ENCODE measurements at places on chromosomes 16 and 17.

GRCh38 chr16:81695321-81696165 lies 83.5 kb upstream of the PLCG2 start:
- DNase-seq, result no peak

GRCh38 chr17:49928837-49929475 lies 40.0 kb upstream of the DLX4 start:
- no peak for DNase-seq

- peak; percentile 78 for DNase-seq
Observed at GRCh38 chr16:27326738-27327585, 13.2 kb downstream of the IL4R start.

DNA sequence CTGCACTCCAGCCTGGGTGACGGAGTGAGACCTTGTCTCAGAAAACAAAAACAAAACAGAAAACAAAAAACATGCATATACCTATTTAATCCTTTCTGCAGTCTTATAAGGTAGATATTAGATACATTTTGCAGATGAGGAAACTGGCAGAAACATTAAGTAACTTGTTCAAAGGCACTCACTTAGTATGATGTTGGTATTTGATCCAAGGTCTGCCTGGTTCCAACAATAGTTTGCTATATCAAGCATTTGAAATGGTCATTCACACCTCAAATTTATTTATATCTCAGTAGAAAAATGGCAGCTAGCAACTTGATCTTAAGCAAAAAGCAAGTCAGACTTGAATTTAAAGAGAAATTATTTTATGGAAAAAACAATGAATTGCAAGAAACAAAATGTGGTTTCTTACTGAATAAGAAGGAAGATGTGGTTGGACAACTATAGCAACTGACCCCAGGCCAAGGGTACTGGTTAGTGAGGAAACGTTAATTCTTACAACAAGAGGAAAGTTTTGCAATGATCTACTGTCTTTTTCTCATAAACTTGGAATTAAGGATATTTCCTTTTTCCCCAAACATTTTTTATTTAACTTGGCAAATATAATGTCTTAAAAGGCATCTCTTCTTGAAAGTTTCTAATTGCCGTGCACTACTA lies 19.7 kb downstream of the DHRS7B start:
- no peak for DNase-seq

- DNase-seq, result no peak
Observed at GRCh38 chr16:73069581-73070262, 21.8 kb upstream of the ZFHX3 start.

DNA sequence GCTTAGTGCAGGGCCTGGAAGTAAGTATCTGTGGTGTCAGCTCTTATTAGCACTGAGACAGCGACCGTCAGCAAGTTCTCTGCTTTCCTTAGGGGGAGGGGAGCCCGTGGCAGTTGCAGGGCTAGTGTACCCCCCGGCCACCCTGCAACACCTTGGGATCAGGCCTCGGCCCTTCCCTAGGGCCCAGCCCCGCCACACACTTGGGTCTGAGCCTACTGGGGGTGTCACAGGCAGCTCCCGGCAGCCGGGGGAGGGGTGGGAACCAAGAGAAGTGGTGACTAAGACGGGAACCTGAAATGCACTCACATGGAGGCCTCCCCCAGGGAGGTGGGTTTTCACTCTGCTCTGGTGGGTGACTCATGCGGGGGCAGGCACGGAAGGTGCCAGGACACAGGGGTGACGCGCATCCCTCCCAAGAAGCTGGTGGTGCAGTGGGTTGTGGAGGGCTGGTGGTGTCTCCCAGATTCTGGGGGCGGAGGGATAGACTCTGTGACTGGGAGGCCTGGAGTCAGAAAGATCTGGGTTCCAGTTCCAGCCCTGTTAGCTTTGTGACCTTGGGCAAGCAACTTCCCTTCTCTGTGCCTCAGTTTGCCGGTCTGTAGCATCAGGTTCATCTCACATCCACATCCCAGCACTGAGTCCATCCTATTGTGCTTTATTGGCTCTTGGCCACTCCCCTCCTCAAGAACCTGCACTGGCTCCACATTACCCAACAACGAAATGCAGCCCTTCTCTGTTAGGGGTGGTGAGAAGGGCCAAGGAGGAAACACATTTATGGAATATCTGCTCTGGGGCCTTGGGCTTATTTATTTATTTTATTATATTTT lies 44.5 kb downstream of the LAT start:
- peak; percentile 81 for DNase-seq

DNA sequence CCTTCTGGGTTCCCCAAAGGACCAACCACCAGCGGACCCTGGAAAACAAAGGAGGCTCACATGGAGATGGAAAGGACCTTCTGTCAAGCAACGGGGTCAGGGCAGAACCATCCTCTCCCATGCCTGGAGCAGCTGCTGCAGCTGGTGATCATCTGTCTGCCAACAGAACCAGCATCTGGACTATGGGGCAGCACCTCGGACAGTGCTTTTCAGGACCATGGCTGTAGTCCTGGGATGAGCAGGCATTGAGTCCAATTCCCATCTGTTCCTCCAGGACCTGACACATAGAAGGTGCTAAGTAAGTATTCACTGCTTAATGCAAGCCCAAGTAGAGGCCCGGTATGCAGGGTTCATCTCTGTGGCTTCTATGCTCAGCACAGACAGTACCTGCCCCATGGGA lies 304.7 kb downstream of the XYLT1 start:
- no peak for DNase-seq

GRCh38 chr16:65763640-65764305 lies 602.7 kb upstream of the CDH5 start:
- DNase-seq, result no peak

- DNase-seq, result no peak
Observed at GRCh38 chr16:21218153-21218552, 6.8 kb upstream of the ZP2 start.

DNA sequence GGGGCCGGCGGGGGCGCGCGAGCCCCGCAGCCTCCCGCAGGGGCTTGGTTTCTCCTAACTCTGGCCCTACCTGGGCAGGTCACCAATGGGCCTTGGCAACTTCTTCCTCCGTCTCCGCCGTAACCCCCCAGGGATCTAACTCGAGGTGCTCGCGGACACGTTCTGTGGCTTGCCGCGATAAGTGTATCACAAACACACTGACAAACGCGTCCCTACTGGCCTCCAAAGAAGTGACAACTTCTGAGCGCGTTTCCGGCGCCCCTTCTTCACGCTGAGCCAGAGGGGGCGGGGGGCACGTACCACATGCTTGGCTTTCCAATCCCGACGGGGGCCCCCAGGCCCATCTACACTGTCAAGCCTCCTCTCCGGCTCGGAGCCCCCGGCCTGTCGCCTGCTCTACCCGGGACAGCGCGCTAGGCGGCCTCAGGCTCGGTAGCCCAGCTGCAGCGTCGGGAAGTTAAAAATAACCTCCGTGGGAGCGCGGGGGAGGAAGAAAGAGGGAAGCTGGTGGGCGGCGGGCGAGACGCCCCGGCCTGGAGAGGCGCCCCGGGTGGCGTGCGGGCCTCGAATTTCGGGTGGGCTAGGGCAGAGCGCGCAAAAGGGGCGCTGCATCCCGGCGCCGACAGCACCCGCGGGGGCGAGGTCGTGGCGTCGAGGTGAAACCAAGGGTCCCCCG lies 725 bp upstream of the SPHK1 start:
- DNase-seq, result no peak

GRCh38 chr16:49419006-49419405 lies 45.4 kb downstream of the C16orf78 start:
- DNase-seq, result no peak

DNA sequence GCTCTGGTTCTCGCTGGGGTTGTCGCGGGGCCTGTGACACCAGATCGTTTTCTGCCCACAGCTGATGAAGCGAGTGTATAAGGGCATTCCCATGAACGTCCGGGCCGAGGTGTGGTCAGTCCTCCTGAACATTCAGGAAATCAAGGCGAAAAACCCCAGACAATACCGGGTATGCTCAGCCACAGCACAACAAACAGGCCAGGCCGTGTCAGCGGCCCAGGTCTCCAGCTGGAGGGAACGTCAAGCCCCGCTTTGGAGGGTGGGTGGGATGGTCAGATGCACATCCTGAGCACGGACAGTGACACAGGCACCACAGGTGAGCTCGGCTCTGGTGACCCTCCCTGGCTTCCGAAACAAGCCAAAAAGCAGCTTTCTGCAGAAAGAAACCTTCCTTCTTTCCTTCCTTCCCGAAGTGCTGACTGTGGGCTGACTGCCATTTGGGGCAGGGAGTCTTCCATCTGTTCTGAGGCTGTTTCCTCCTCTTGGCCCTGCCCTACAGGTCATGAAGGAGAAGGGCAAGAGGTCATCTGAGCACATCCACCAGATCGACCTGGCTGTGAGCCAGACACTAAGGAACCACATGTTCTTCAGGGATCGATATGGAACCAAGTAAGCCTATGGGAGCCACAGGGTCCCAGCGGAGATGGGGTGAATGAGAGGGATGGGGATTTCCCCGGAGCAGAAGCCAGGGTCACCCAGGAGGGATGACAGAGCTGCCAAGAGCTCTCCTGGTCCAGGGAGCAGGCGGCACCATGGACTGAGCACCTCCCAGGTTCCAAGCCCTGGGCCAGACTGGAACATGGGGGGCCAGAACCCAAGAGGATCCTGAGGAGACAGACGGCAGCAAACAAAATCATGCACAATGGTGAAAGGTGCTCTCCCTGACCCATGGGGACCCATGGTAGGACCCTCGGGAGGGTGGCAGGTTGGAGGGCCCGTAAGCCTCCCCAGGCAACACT lies 79.4 kb downstream of the GOSR1 start:
- DNase-seq, result no peak

DNA sequence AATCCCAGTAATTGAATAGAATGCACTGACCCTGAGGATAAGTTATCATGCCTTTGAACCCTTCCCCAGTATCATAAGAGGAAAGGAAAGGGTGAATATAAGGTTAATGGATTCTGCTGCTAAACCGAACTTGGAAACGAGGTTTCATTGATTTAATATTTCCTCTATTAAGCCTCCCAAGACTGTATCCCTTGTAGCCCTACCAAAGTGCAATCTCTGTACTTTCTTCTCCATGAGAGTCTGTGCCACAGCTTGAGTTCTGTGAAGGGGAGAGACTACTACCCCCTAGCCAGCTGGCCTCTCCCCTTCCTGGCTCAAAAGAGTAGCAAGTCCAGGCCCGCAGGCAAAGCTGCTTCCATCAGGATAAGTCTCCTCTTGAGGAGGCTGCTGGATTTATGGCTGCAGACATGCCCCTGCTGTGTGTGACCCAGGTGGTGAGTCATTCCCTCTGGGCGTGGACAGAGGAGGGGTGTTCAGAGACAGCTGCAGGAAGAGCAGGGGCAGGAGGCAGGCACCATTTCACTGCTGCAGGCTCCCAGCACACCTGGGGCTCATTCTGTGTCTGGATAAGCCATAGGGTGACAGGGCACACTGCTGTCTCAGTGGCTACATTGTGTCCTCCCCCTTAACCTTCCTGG lies 58.4 kb downstream of the TOM1L2 start:
- peak; percentile 73 for DNase-seq

DNA sequence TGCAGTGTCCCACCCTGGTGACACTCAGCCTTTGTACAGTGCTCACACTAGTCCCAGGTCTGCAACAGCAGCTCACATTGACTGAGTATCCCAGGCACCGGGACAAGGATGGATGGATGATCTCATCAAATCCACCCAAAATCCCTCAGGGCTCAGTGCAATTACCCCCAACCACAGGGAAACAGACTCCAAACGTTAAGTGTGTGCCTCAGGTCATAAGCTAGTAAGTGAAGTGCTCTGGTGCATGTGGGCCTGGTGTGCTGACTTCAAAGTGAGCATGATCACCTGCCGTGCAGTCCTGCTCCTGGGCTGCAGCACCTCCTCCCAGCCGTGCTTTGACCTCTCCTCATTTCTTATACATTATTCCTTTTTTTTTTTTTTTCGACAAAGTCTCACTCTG lies 31.2 kb upstream of the CD300E start:
- DNase-seq, result no peak

DNA sequence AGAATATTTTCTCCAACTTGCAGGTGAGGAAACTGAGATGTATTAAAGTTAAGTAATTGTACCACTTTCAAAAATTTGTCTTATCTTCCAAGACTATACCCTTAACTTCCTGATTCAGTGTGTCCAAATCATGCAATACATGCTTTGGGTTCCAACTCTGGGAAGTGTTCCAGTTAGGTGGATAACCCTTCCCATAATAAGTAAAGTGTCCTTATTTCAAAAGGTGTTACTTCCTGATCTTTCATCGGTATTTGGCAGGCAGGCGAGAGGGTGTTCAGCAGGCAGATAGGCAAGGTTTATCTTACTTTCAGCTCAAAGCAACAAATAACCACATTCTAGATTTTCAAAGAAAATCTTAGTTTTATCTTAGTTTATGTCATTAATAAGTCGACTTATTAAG lies 46.3 kb upstream of the ARHGAP44 start:
- no peak for DNase-seq

DNA sequence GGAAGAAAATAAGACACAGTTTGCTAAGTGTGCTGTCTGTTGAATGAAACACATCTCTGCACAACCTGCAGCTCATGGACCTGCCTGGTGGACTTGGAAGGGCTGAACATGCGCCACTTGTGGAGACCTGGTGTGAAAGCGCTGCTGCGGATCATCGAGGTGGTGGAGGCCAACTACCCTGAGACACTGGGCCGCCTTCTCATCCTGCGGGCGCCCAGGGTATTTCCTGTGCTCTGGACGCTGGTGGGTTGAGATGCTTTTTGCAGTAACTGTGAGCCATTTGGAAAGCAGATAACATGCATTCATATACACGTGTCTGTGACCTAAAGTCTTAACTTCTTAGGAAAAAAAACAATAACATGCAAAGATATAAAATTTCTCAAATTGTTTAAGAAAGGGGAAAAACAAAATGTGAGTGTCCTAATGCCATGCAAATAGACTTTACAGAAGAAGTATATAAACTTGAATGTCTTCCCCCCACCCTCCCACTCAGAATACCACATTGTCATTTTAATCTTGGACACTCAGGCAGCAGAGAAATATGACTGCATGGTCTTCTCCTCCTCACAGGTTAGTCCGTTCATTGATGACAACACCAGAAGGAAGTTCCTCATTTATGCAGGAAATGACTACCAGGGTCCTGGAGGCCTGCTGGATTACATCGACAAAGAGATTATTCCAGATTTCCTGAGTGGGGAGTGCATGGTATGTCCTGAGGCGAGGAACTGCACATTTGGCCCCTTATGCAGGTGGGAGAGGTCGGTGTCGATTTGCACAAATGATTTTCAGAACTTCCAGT lies 65.6 kb downstream of the SEC14L1 start:
- DNase-seq, result no peak

DNA sequence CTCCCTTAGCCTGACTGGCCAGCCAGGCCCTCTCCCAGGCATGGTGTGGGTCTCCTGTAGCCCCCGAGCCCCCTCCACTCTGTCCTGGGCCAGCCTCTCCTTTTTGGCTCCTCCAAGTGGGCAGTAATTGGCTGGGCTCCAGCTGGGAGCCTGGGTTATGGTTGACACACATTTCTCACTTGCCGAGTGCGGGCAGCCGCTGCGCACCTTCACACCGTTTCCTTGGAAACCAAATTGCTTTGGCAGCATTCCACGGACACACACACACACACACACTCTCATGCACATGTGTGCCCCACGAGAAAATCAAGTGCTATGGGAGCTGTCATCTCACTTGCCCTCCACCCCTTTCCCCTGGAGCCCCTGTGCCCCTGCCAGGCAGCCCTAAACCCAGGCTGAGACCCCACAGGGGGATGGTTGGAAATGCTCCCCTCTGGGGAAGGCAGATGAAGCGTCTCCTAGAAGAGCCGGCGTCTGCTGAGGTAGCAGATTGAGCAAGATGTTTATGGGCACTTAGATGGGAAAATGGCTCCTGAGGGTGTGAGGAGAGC lies 402.7 kb upstream of the TNRC6C start:
- no peak for DNase-seq

All from AG04450 (cell line).